ENCODE measurements at places on chromosomes 6 and 20. TPM values are rescaled to one million over a fixed set of nuclear protein-coding genes. Genes with fewer than 3 reads are reported as not detected.

- no peak for DNase-seq
These were observed 3.6 kb downstream of the ARMH2 start for GRCh38 chr6:24795106-24795505.

DNA sequence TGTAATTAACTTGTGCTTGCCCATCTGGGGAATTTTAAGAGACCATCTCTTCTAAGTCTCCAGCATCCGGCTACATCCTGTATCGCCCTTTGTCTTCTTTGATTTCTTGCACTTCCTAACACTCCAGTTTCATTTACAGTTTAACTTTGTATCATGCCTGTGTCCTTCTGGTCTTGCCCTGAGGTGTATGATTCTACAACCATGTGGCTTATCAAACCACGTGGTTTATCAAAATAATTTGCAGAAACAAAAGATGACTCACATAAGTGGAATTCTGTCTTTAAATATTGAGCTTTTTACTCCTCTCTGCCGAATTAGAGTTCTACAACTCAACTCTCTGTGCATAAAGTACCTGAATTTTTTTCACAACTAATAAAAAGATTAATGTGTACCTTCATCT is 580.7 kb downstream of the KIF16B start:
- DNase-seq, result no peak

GRCh38 chr6:97594844-97595243 is 311.8 kb upstream of the MMS22L start:
- DNase-seq, result peak; percentile 82

Gene KCNS1
- 2.3 TPM for total RNA-seq

Gene CBLN4
- not detected for total RNA-seq

Gene ADA
- 68.5 TPM for total RNA-seq
